ENCODE measurements at places on chromosomes 2 and 18.

DNA sequence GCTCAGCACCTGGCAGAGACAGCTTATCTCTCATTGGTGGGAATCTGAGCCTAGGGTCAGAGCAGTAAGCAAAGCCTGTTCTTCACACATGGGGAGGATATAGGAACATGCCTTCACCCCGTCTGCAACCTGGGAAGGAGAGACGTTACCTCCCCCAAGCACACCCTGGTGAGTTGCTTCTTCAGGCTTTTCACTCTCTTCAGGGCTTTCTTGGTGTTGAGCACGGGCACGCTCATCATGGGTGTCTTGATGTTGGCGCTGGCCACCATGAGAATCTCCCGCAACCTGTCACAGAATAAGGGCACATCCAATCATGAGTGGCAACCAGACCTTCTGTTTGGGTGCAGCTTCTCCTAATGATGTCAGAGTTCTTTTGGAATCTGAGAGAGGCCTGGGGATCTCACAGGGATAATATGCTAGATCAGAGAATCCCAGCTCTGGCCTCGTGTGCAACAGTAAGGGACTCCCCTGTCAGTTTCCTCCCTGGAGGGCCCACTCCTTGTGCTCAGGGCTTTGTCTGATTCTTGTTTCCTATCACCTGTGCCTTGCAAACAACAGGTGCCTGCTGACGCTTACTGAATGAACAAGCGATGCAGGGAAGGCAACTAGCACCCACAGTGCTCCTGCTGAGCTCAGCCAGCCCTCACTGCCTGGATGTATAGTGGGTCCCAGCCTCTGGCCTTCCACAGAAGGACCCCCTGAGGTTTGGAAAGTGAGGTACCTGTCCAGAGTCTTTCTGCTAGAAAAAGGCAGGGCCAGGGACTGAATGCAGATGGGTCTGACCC, 66.3 kb downstream of the POLR1A start:
- DNase-seq, result no peak

DNA sequence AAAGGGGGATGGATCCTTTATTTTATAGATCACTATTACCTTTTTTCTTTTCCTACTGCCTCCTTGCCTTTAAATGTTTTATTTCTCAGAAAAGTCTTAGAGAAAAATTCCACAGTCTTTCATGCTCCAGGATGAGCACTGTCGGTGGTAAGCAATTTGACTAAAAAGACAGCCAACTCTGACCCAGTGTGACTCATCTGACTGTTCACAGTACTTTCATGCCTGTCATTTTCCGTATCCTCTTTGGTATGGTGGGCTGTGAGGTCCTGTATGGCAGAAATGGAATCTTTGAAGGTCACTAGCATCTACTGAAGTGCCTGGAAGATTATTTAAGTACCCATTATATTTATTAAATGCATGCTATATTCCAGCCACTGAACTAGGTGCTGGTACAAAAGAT, 2.1 kb upstream of the RFTN2 start:
- no peak for DNase-seq

GRCh38 chr2:167333245-167333644, 445.0 kb downstream of the XIRP2 start:
- no peak for DNase-seq

GRCh38 chr2:222548992-222549391, 106.9 kb downstream of the FARSB start:
- DNase-seq, result no peak

- no peak for DNase-seq
Measured at GRCh38 chr18:56168049-56168781, 470.2 kb downstream of the TXNL1 start.

- no peak for DNase-seq
Measured at GRCh38 chr18:41052625-41053024, 902.4 kb upstream of the PIK3C3 start.

DNA sequence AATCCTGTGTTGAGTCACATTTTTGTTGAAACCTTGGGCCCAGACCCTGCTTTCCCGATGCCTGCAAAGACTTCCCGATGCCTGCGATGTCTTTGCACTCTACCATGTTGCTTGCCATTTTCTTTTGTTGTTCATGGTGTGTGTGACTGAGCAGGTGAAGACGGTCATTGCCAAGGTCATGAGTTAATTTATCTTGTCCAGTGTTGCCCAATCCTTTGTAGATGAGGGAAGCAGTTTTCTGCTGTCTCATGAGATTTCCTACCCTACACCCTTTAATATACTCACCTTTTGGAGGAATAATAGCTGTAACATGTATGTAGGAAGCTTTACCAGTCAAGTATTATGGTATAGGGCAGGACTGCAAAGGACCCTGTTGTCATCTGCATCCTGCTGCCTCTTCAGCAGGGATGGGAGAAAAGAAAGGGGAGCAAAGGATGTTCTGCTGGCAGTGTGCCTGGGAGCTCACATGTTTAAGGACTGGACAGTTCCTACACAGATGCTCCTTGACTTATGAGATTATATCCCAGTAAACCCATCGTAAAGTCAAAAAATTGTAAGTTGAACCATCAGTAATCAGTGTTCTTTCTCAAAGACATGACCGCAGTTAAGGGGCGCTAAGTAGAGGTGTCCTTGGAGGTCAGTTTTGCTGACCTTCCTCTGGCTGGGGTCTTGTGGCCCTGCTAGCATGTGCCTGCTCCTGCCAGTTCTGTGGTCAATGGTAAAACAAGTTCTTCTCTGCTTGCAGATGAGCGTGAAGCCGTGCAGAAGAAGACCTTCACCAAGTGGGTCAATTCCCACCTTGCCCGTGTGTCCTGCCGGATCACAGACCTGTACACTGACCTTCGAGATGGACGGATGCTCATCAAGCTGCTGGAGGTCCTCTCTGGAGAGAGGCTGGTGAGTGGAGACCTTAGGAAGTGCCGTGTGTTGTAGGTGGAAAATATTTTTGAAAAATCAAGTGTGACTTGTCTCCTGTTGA, 124.8 kb upstream of the EML6 start:
- DNase-seq, result no peak

DNA sequence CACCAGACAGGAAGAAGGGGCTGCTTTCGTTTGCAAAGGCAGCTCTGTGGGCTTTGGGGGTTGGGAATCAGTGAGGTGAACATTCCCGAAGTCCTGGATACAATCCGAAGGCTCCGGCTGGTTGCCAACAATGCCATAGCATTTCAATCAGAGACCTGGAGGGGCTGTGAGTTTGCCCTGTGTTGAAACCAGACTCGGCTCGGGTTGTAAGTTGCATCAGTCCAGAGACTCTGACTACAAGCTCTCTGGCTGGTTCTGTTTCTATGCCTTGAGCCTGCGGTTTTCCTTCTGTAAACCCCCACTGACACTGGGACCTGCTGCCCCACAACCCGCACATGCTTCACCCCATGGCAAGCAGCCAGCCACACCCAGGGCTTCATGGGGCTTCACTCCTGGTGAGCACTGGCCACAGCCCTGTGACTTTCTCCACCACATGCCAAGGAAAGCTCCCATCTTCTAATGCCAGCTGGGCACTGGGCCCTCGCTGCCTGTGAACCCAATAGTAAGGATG, 85.7 kb upstream of the ODC1 start:
- DNase-seq, result no peak

GRCh38 chr2:216202626-216203250, 93.6 kb downstream of the XRCC5 start:
- DNase-seq, result no peak

- DNase-seq, result no peak
Measured at GRCh38 chr2:238685327-238685709, 162.6 kb upstream of the TWIST2 start.

- no peak for DNase-seq
Measured at GRCh38 chr2:201833781-201834180, 27.4 kb downstream of the CDK15 start.

DNA sequence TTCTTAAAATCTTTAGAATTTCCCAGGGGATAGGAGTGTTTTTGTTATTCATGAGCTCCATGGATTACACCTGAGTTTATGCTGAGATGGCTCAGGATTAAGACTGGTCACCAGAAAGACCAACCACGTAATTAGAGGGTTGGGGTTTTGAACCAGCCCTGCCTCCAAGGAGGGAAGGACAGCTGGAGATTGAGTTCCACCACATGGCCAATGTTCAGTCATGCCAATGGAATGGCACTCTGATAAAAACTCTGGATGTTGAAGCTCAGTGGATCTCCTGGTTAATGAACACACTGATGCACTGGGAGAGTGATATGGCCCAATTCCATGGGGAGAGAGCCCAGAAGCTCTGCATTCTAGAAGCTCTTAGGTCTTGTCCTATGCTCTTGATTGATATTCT, 38.7 kb upstream of the PTPN4 start:
- DNase-seq, result no peak

- no peak for DNase-seq
Measured at GRCh38 chr2:206069417-206069816, 16.6 kb downstream of the INO80D start.

- DNase-seq, result no peak
Measured at GRCh38 chr2:7815726-7816125, 866.1 kb upstream of the ID2 start.
